ENCODE measurements at places on chromosomes 5 and 9. TPM values are rescaled to one million over a fixed set of nuclear protein-coding genes. Genes with fewer than 3 reads are reported as not detected.

MARCOL gene
- total RNA-seq: not detected

IFNA21 gene
- not detected for total RNA-seq

BARHL1 gene
- not detected for total RNA-seq

- DNase-seq: no peak
Observed at GRCh38 chr9:106620081-106620480, 242.9 kb upstream of the ZNF462 start.

GRCh38 chr9:128296340-128297220, 20.5 kb downstream of the SWI5 start:
- no peak for DNase-seq

DNA sequence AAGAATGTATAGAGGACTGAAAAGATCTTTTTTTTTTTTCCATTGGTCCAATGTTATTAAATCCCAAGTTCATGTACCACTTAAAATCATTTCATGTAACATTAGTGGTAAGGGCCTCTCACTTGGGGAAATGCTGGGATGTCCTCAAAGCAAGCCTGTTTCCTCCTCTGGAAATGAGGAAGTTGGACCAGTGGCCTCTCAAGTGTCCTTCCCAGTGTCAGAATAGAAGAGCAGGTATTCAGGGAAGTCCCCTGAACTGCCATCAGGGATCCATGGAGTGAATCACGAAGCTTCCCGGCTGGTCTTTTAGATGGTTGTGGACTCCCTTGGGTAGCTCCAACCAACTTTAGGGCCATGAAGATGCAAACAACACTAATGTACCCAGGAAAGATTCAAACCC, 55.2 kb upstream of the AFAP1L1 start:
- DNase-seq: no peak

DNA sequence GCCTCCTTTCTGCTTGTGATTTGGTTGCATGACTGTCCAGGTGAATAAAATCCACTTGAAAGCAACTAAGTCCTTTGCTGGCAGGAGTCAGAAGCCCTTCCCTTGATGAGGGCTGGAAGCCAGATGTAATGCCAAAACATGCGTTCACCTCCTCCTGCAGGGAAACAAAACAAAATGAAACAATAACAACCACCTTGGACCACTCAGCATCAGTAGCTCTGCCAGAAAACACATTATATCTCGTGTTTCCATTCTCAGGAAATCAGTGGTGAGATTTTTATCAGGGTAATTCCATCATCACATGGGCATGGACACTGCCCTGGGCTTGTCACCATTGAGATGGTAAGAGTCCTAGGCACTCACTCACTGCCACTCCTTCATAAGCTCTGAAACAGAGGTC, 350.3 kb upstream of the ACTBL2 start:
- DNase-seq: no peak

DNA sequence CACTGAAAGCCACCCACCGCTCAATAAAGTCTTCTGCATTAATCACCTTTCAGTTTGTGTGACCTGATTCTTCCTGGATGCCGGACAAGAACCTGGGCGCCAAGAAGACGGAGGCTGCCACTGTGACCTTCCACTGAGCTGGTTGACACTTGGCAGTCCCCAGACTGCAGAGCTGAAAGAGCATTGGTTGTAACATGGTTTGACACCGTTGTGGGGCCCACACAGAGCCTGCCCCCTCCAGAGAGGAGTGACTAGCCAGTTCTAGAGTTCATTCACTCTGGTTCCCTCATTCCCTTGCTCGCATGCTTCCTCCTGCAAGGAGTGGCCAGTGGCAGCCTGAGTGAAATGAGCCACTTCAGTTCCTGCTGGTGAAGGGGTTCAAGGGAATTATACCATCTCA, 86.2 kb upstream of the ANXA1 start:
- no peak for DNase-seq

- DNase-seq: no peak
Observed at GRCh38 chr5:1867114-1867814, 15.5 kb downstream of the IRX4 start.

GRCh38 chr5:150153957-150154617, 1.6 kb downstream of the PDGFRB start:
- no peak for DNase-seq

GRCh38 chr5:3958389-3958788, 362.8 kb downstream of the IRX1 start:
- no peak for DNase-seq

- no peak for DNase-seq
Observed at GRCh38 chr9:89359751-89360261, 41.5 kb downstream of the SECISBP2 start.

GRCh38 chr9:4762886-4763541, 22.0 kb upstream of the AK3 start:
- DNase-seq: peak; percentile 59

DNA sequence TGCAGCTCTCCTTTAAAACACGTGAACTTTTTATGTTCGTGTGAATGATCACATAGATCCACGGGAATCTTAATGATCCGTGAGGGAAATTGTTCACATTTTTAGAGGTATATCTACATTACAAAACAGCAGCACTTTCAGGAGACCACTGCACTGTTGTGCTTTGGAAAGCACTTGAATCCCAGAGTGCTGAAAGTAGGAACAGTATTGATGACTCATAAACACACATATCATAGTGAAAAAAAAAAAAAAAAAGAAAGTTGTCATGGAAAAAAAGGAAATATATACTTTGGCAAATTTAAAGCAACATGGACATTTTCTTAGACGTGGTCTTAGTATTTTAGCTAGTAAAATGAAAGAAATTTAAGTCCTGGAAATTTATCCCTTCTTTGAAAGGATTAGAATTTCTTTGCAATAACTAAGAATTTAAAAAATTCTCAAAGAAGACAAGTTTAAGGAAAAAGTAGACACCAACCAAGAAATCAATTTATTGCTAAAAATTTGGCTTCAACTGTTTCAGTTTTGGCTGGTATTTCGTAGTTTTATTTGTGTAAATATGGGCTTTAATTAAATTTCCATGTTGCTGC, 55.4 kb downstream of the ADGRV1 start:
- peak; percentile 54 for DNase-seq

DNA sequence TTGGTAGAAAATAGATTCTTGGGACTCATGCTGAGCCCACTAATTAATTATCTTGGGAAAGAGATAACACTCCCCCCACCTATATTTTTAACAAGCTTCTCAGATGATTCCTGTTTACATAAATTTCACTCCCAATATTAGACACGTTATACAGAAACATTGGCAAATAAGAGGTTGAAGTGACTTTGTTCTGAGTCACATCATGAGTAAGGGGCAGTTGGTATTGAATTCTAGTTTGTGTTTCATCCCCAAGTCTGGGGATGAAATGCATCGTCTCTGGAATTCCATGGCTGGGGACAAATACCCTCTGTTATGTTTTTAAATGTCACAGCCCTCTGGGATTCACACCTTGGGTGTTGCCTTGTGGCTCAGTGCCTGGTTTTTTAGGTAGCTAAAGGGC, 41.0 kb downstream of the BASP1 start:
- no peak for DNase-seq

DNA sequence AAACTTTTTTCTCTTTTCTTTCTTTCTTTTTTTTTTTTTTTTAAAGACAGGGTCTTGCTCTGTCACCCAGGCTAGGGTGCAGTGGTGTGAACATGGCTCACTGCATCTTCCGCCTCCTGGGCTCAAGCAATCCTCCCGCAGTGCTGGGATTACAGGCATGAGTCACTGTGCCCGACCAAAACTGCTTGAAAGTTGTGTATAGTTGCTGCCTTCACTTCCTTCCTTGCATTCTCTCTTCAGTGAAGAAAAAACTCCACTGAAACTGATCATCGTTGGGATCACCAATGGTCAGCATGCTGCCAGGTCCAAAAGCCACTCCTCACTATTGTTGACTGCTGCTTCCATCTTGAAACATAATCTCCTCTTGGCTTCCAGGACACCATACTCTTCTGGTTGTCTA, 66.6 kb upstream of the CTNNA1 start:
- peak; percentile 62 for DNase-seq

- DNase-seq: no peak
Observed at GRCh38 chr9:124268248-124268647, 10.5 kb downstream of the NEK6 start.

DNA sequence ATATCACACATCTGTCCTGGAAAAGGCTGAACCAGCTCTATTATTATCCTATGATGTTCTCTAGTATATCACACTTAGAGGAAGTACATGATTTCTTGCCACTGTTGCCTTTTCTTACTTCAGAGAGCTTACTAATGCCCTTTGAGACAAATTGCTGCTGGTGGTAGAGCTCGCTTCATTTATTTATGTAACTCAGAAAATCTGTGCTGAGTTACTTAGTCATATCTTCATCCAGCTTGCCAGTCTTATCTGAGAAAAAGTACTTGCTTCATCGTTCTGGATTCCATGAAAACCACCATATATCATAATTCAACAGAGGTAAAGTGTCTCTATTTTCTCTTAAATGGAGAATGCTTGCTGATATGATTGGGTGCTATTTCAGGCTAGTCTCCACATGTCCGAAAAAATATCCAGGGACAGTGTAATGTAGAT, 26.6 kb downstream of the PTPDC1 start:
- no peak for DNase-seq

DNA sequence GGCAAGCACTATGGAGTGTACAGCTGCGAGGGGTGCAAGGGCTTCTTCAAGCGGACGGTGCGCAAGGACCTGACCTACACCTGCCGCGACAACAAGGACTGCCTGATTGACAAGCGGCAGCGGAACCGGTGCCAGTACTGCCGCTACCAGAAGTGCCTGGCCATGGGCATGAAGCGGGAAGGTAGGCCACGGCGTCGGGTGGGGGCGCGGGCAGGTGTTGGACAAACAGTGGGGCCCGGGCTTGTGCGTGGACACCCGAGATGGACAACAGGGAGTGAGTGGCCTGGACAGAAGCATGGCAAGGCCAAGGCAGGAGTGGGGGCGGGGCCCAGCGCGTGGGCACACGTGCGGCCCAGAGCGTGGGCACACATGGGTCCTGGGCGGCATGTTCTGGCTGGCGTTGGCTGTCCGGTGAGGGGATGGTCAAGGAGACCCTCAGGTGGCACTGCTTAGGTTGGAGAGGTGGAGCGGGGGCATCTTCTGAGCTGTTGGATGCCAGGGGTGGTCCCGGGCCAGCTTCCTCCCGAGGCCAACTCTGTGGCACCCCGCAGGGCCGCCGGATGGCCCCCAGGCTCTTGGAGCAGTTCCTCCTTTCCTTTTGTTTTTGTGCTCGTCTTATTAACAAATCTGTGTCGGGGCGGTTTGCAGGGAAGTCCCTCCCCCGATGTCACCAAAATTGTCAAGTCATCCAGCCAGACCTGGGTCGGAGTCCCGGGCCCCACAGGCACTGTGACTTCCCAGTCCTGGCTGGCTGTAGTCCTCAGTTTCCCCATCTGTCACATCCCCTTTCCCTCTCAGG, 82.9 kb downstream of the RXRA start:
- no peak for DNase-seq

- no peak for DNase-seq
Observed at GRCh38 chr9:88280816-88281382, 107.3 kb upstream of the SPIN1 start.

- peak; percentile 81 for DNase-seq
Observed at GRCh38 chr9:12718482-12719026, 25.4 kb downstream of the TYRP1 start.

Data from renal cortical epithelial cell (primary cell).